ENCODE measurements at places on chromosomes 12 and 14.

DNA sequence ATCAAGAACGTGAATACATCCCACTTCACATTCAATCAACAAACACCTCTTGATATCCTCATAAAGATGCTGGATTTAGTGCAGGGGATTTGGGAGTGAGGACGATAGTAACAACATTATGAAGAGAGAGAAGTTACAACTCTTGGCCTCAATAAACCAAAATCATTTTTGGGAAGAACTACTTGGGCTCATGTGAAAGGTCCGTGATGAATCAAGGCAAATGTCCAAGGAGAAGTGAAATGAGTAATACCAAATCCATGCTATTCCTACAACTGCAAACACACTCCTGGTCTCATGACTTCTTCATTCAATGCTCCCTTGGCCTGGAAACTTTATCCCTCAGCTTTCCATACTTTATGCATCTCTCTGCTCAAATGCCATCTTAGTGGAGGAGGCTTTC lies 162.0 kb upstream of the LMNTD1 start:
- DNase-seq: no peak

GRCh38 chr12:53577941-53578352 lies 48.2 kb downstream of the ATF7 start:
- no peak for DNase-seq

- DNase-seq: no peak
These were observed 44.9 kb downstream of the DDX11 start for GRCh38 chr12:31118347-31119191.

DNA sequence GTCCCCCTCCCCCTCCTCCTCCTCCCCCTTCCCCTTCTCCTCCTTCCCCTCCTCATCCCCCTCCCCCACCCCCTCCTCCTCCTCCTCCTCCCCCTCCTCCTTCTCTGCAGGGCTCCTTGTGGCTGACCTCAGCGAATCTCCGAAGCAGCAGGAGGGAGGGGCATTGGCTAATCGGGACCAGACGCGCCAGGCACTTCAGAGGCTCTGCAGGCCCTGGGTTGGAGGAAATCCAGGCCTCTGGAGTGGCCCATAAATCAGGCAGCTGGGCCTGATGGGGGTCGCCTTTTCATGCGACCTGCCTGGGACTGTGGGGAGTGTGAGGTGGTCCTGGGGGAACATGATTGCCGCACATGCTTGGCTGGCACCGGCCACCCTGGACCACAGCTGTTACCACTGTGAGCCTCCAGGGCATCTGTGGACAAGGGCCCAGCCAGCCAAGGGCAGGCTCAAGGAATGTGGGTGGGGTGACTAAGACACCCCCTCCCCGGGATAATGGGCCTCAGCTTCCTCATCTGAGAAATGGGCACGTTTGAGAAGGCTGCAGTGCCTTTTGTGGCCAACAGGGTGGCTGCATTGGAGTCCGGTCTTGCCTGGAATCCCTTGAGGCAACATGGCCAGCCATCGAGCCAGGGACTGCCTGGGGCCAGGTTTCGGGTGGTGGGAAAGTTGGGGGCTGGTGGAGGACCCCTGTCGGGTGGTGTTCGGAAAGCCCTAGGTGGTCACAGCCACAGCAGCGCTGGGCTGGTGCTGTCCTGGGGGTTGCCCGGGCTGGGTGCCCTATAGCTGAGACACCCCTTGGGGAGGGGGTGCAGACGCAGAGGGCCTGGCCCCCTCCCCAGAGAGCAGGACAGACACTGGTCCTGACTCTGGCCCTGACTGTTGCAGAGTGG lies 12.0 kb downstream of the KIF26A start:
- DNase-seq: no peak
